Endodermal cell (in vitro differentiated cells): ENCODE measurements at places on chromosomes 16 and 17. TPM values are rescaled to one million over a fixed set of nuclear protein-coding genes. Genes with fewer than 3 reads are reported as not detected.

DNA sequence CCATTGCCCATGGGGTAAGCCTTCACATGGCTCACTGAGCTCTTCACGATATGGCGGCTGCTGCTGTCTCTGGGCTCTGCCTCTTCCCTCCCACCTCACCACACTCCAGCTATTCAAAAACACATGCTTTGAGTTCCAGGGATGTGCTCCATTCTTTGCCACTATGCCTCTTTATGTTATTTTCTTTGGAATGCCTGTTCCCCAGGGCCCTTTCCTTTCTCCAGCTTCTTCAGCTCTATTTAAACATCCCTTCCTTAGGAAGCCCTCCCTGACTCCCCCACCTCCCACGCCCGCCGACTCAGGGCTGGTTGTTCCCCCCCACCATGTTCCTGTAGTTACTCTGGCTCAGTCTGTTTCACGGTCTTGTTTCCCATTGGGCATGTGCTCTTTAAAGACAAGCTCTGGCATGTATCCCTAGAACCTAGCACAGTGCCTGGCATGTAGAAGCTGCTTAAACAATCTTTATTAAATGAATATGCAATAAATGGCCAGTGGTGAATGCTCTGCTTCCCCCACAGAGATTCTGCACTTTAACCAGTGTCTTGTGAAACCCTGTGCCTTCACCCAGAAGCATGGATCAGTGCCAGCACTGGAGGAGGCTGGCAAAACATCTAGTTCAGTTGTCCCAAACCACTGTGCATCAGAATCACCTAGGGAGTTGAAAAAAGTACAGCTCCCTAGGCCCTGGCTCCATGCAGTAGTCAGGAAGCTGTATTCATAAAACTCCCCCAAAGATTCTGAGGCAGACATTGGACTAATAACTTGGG, 6.9 kb downstream of the MYCBPAP start:
- no peak overlapping the region for H3K27ac ChIP-seq
- H3K27me3 ChIP-seq: no peaks in the 10 kb centered on the region
- no peak overlapping the region for H3K4me3 ChIP-seq
- H3K4me1 ChIP-seq: no peaks in the 10 kb centered on the region
- peak; percentile 61 for DNase-seq

GRCh38 chr16:63539276-63539675, 1503.0 kb upstream of the CDH8 start:
- no peak overlapping the region for H3K4me3 ChIP-seq
- H3K27me3 ChIP-seq: no peaks in the 10 kb centered on the region
- H3K36me3 ChIP-seq: no peaks in the 10 kb centered on the region
- no peak for DNase-seq
- no peaks in the 10 kb centered on the region for H3K4me1 ChIP-seq

DNA sequence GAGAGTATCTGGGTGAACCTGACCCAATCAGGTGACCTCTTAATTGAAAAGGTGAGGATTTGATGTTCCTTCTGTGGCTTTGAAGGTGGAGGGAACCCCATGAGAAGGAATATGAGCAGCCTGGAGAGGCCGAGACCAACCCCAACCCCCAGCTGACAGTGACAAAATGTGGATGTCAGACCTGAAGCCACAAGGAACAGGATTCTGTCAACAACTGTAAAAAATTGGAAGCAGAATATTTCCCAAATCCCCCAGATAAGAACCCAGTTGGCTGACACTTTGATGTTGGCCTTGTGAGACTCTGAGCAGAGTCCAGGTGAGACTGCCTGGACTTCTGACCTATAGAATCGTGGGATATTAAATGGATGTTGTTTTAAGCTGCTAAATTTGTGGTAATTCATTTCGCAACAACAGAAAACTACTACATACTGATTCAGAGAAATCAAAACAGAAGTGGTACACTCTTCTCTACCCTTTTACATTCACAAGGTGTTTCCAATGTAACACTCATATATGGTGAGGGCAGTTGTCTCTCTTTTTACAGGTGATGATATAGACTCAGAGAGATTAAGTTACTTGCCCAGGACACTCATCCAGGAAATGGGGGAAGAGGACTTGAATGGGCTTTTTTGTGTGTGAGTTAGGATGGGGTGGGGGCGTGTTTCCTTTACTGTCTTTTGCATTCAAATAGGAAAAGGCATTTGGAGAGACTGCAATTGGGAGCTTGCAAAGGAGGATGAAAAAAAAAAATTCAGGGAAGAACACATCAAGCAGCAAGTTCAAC, 29.8 kb upstream of the SALL1 start:
- H3K4me3 ChIP-seq: no peak overlapping the region
- no peaks in the 10 kb centered on the region for H3K36me3 ChIP-seq
- H3K4me1 ChIP-seq: peaks cover 26% of the 10 kb centered on the region
- no peak overlapping the region for H3K27ac ChIP-seq
- H3K27me3 ChIP-seq: no peaks in the 10 kb centered on the region

- H3K27ac ChIP-seq: no peak overlapping the region
- H3K36me3 ChIP-seq: no peaks in the 10 kb centered on the region
- DNase-seq: no peak
- no peak overlapping the region for H3K4me3 ChIP-seq
Observed at GRCh38 chr16:24367186-24367710, 111.1 kb downstream of the CACNG3 start.

DNA sequence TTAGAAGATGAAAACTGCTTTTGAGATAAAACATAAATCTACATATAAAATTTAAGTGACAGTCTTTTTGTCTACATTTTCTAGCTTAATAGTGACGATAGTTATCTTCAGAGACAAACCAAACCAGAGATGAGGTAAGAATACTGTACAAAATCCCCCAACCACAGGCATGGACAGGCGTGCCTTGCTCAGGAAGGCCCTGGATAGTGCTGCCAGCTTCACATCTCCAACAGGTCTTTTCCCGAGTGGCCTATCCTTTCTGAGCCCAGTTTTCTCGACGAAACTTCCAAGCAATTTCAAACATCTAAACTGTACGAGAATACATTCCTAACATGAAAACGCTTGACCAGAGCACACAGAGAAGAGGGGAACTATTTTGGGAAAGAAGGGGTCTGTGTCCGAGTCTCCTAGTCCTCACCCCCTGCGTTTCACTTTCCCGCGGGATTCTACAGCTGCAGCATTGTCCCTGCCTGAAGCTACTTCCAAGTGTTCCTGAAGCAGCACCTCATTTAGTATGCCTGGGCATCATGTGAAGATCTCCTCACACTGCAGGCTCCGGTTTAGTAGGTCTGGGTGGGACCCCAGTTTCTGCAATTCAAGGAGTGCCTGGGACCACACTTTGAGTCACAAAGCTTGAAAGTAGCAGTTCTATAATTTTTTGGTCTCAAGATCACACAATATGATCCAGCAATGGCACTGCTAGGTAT, 37.8 kb downstream of the GNA13 start:
- H3K4me3 ChIP-seq: no peak overlapping the region
- peak overlapping the region; percentile 21 for H3K27ac ChIP-seq
- H3K4me1 ChIP-seq: no peaks in the 10 kb centered on the region
- no peak for DNase-seq

DNA sequence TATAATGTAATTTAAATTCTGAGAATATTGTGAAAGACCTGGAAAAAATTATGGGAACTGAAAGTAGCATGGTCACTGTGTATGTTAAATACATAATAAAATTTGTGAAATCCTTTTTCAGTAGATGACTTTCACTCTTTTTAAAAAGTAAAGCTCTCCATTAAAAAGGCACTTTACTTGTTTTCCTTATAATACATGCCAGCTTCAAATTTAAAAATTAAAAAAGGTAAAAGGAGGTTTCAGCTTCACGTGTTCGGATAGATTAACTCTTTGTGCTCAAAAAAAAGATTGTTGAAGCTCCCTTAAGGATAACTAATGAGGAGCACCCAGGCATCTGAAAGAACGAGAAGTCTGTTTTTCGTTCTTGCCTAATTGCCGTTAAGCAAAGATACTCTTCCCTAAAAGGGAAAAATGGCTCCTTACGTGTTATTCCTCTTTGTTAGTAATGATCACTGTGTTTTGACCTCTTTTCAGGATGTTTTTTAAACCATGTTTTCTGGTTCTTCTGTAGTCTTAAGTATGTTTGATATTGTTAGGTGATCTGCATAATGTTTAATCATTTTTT, 87.8 kb downstream of the TUBD1 start:
- no peaks in the 10 kb centered on the region for H3K4me1 ChIP-seq
- no peak overlapping the region for H3K4me3 ChIP-seq
- no peaks in the 10 kb centered on the region for H3K27me3 ChIP-seq
- H3K36me3 ChIP-seq: peaks cover 4% of the 10 kb centered on the region
- H3K27ac ChIP-seq: no peak overlapping the region
- no peak for DNase-seq

DNA sequence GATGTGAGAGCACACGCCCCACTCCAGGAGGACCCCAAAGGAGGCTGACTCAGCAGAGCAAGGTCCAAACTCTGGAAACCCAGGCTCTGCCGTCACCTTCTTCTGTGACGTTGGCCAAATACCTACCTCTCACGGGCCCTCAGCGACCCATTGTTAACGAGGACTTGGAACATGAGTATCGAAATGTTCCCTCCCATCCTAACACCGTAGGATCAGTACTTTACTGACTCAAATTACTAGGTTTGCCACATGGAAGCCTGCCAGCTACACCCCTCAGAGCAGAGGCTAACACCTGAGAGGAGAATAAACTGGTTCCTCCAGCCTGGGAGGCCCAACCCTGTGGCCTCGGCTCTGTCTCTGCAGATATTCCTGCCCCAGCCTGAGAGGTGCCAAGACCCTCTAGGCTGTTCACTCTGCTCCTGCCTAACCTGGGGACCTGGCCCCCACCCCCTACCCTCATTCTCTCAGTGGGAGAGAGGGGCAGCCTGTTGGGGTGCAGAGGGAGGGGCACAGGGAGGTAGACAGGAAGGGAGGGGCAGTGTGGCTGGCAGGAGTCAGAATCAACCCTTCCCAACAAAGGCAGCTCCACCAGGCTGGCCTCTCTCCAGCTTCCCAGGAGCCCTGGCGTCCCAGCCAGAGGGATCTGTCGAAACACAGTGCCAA, 4.4 kb downstream of the PITPNM3 start:
- no peak overlapping the region for H3K4me3 ChIP-seq
- H3K27ac ChIP-seq: no peak overlapping the region
- H3K27me3 ChIP-seq: peaks cover 33% of the 10 kb centered on the region

DNA sequence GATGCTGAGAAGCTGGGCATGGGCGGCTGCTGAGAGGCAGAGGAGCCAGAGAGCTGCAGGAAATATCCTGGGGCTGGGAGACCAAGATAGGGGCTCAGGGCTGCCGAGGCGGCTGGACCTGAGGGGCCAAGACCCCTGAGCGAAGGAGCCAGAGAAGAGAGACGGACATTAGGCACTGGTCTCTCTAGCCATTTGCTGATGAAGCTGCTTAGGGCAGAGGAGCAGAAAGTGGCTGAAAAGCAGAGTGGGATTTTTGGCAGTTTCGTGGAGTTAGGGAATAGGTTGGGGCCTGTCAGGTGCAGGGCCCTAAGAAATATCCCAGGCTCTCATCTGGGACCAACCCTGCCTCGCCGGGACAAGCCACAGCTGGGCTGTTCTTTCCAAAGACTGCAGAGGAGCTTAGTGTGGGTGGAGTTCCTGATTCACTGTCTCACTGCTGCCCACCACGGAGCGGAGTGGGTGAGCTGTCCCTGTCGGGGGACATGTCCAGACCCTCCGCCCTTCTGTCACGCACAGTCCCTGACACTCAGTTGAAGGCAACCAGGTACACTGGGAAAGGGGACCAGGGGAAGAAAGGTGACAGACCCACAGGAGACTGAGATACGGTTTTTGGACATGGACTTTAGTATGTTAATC, 11.3 kb upstream of the DNASE1 start:
- no peaks in the 10 kb centered on the region for H3K4me1 ChIP-seq
- no peak overlapping the region for H3K27ac ChIP-seq
- no peak for DNase-seq
- H3K4me3 ChIP-seq: no peak overlapping the region

- no peak overlapping the region for H3K27ac ChIP-seq
- no peak for DNase-seq
Observed at GRCh38 chr17:68246271-68247028, 1.4 kb upstream of the AMZ2 start.

DNA sequence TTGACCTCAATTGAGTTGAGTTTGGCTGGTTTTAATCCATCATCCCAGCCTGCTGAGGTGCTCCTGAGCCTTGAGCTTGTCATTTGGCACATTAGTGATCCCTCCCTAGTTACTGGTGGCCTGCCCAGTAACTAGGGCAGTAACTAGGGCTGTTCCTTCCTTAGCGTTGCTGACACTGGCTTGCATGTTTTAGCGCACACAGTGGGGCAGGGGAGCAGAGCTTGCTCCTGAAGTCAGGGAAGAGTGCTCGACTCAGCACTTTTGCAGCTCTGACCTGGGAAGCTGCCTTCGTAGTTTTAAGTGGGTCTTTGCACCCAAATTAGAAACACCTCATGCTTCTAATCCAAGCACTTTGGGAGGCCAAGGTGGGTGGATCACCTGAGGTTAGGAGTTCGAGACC, 15.7 kb downstream of the CCDC42 start:
- no peaks in the 10 kb centered on the region for H3K36me3 ChIP-seq
- no peak overlapping the region for H3K4me3 ChIP-seq
- H3K27me3 ChIP-seq: no peaks in the 10 kb centered on the region
- peak overlapping the region; percentile 50 for H3K27ac ChIP-seq
- no peaks in the 10 kb centered on the region for H3K4me1 ChIP-seq

- peak; percentile 38 for DNase-seq
- peaks cover 9% of the 10 kb centered on the region for H3K4me1 ChIP-seq
- H3K27me3 ChIP-seq: no peaks in the 10 kb centered on the region
- no peaks in the 10 kb centered on the region for H3K36me3 ChIP-seq
- no peak overlapping the region for H3K27ac ChIP-seq
- no peak overlapping the region for H3K4me3 ChIP-seq
Observed at GRCh38 chr17:45413498-45413923, 19.2 kb downstream of the ARHGAP27 start.

DNA sequence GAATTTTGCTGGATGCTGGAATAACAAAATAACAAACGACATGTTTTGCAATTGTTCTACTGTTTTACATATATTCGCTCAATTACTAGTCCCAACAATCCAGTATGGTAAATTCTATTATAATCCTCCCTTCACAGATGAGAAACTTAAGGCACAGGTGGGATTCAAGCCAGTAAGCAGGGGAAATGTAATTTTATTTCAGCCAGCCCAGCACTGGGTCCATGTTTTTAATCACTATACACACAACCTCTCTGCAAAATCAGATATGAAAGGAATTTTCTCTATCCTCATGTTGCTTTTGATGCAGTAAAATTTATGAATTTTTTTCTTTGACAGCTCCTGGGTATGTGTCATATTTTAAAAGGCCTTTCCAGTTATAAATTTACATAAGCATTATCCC, 4.4 kb downstream of the KRTAP4-5 start:
- no peak for DNase-seq
- no peak overlapping the region for H3K27ac ChIP-seq
- H3K4me1 ChIP-seq: no peaks in the 10 kb centered on the region
- no peak overlapping the region for H3K4me3 ChIP-seq
- H3K36me3 ChIP-seq: no peaks in the 10 kb centered on the region

GRCh38 chr17:48528153-48528935, 2.5 kb downstream of the HOXB1 start:
- H3K4me3 ChIP-seq: no peak overlapping the region
- peak; percentile 74 for DNase-seq
- H3K4me1 ChIP-seq: no peaks in the 10 kb centered on the region
- peaks cover 95% of the 10 kb centered on the region for H3K27me3 ChIP-seq
- H3K27ac ChIP-seq: no peak overlapping the region

The CD300H gene
- not detected in 2 replicates for total RNA-seq

The MYH1 gene
- total RNA-seq: not detected in 2 replicates

The SHISA9 gene
- total RNA-seq: 22.2 and 27.8 TPM in 2 replicates

The NUBP2 gene
- 61.1 and 64.9 TPM in 2 replicates for total RNA-seq

The RAB40B gene
- total RNA-seq: 1.0 to 1.8 TPM (median 1.2 TPM) in 3 replicates
